ENCODE measurements at places on chromosomes 6 and 20.

GRCh38 chr6:127119102-127120022, 891 bp downstream of the RSPO3 start:
- no peak for DNase-seq

DNA sequence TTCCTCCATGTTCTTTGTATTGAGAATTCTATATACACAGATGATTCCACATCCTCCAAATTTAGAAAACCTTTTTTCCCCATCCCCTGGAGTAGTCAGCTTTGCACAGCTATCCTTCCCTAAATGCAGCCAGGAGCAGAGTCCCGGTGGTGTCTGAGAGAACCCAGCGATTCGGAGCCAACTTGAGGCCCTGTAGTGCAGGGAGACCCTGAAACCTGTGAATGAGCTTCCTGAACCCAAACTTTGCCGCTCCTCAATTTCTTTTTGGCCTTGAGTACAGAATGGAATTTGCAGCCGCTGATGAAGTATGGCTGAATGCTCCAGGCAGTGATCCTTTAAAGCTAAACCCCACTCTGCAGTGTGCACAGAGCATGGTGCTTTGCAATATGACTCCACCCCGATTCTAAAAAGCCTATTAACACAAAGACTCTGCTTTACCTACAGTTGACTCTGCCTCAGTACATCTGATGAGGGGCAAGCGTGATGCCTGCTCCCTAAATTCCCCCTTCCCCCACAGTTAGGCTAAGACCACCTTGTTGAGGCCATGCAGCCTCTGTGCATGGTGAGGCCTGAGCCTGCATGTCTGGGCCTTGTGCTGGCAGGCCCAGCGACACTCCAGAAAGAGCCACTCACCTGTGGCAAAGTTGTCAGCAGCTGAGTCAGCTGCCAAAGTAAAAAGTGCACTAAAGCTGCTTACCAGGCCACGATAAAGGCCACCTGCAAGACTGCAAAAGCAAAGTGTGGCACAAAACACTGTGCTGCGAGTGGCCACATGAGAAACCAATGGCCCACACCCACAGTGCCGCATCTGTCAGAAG, 82.1 kb downstream of the PLEKHG1 start:
- DNase-seq = no peak

DNA sequence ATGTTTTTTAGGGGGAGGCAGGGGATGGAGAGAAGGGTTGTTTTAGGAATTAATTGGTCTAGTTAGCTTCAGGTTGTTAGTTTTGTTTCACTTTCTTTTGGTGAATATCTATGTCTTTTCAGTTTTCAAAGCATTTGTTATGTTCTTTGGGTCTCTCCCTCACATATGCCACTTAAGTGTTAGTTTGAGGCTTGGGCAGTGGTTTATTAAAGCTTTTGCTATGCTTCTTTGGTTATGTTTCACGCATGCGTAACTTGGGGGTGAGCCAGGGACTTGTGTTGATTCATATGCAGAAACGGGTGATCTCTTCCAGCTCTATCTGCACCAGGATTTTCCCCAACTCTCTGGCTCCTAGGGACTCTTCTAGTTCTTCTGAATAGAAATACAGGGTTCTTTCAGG, 11.4 kb upstream of the MMS22L start:
- DNase-seq = no peak

DNA sequence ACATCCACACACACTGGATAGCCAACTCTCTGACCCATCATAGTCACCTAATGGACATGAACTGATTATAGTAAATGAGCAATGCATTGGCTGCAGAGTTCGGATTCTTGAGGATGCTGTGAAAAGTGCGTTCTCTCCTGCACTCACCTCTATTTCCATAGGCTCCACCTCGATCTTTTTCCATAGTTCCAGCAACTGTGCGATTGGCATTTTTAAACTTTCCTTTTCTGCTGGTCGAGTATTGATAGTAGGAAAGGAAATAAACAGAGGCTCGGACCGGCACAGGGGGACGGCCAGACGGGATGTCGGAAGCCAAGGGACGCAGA, 94.4 kb downstream of the RNASET2 start:
- DNase-seq = no peak

DNA sequence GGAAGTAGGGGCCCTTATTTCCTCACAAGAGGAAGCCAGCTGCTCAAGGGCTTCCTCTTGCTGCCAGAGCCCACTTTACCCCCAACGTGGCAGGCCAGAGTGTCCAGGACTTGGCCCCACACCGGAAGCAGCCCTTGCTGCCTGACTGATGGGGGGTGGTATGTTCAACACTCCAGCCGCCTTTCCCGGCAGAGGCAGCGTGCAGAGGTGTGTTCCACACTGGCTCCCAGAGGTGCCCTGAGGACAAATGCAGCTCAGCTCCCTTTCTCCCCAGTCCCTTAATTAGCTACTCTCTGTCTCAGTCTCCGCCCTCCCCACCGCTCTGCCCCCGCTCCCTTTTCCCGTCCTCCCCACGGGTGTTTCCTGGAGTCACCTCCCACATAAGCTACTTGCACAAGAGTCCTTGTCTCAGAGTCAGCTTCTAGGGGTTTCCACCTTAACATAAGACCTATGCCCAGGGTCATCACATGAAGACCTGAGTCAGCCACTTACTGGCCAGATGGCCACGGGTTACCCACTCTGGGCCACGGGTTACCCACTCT, 61.7 kb upstream of the SHLD1 start:
- DNase-seq = no peak

GRCh38 chr20:35398660-35399144, 13.1 kb downstream of the UQCC1 start:
- DNase-seq = no peak

DNA sequence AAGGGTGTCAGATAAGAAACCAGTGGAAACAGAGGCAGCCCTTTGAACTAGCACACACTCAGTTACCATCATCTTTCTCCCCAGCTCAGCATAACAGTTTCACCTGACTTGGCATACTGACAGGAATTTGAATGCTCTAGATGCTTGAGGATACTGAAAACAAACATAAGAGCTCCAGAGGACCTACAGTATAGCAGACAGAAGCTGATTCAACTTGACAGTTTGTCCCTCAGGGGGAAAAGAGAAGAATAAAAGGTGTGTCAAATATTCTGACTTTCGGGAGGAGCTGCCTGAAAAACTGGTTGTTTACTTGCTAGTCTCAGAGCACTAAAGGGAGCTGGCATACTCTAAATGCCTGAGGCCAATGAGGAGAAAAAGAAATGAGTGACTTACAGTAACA, 35.1 kb downstream of the EYS start:
- no peak for DNase-seq

DNA sequence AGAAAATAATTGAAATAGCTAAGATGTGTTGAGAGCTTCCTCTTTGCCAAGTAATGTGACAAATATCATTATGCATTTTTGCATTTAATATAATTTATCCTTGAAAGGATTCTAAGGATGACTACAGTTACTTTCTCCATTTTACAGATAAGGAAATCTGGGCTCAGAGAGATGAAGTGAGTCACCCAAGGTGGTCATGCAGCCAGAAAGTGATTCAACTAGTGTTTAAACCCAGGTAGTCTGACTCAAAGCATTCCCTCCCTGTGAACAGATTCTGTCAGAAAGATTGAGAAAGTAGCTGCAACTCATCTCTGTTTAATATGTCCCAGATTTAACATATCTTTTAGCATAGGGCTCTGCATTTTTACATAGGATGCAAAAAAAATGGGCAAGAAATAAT, 28.1 kb downstream of the NRSN1 start:
- DNase-seq = no peak

- DNase-seq = peak; percentile 15
Measured at GRCh38 chr6:52612336-52613054, 35.6 kb upstream of the TRAM2 start.

DNA sequence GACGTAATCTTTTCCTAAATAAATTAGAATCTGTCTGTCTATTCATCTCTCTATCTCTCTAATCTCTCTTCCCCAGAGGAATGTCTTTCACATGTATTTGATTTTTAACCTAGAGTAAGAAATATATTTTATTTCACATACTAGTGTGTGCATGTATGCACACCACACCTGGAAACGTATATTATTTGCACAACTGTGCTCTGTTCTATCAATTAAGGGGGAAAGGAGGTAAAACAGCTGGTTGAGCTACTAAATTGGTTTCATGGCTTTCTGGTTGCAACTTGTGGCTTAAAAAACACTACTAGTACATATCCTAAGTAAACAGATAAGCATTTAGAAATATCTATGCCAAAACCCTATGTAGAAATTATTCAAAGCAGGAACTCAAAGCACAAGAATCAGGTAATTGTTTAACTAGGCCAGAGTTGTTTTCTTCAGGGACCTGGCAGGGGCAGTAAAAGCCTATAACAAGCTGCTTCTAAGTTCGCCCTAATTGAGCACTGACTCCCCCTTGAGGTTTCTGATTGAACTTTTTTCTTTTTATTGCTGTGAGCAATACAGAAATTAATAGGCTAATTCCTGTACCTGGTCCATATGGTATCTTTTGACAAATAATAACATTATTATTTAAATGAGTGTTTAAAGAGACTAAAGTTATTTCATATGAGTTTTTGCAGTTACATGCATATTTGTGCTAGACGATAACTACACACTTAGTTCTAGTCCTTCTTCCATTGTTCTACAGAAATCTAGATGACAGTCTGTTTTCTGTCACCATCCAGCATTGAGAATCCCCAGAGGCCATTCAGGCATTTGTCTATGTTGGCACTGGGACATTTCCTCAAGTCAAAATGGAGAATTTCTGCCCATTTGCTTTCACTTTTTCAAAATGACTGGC, 88.6 kb downstream of the MCHR2 start:
- DNase-seq = peak; percentile 11

GRCh38 chr6:1424306-1424927, 35.0 kb downstream of the FOXF2 start:
- peak; percentile 58 for DNase-seq

DNA sequence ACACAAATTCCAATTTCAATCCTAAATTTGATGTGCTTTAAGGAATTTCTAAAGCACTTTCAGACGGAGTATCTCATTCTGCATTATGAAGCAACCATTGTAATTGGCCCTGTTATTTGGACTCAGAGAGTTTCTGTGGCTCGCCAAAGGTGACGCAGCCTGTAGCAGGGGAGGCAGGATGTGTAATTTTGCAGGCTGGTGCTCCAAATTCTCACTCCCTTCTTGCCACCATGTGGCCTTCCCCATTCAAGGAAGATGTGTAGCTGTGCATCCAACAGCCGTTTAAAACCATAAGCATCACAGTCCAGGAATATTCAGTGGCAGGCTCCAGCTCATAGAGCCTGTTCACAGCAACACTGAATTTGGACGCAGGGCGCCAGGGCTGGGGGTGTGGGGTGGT, 45.8 kb downstream of the AGPAT4 start:
- no peak for DNase-seq

DNA sequence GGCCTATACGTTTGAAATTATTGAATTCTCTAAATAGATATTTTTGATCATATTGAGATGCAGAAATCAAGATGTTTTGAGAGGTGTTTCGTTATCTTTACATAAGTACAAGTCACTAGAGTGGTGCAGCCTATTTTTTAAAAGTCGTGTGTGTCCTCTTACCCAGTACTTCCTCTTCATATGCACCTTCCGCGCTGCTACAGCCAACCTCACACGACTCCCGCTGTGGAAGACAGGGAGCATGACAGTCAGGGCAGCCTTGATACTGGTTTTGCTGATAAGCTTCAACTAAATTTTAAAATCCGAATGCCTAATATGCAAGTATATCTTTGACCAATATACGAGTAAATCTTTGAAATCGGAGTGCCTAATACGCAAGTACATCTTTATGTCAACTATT, 16.3 kb downstream of the ROS1 start:
- no peak for DNase-seq

GRCh38 chr6:168333491-168333890, 13.9 kb upstream of the DACT2 start:
- no peak for DNase-seq

GRCh38 chr20:59177266-59178250, 13.9 kb downstream of the ZNF831 start:
- DNase-seq = no peak

DNA sequence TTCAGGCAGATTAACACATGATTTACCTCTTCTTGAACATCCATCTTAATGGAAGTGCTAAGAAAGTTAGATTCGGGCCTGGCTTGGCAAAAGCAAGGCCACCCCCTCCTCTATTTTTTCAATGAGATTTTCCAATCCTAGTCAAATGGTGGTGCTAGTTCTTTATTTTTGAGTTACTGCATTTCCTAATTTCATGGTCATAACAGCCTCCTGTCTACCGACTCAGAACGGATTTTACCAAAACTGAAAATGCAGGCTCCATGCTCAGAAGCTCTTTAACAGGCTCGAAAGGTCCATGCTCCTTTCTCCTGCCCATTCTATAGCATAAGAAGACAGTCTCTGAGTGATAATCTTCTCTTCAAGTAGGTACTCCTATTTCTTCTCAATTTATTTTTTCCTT, 117.2 kb upstream of the ESR1 start:
- no peak for DNase-seq

- DNase-seq = peak; percentile 48
Measured at GRCh38 chr6:6315660-6316059, 4.8 kb downstream of the F13A1 start.

DNA sequence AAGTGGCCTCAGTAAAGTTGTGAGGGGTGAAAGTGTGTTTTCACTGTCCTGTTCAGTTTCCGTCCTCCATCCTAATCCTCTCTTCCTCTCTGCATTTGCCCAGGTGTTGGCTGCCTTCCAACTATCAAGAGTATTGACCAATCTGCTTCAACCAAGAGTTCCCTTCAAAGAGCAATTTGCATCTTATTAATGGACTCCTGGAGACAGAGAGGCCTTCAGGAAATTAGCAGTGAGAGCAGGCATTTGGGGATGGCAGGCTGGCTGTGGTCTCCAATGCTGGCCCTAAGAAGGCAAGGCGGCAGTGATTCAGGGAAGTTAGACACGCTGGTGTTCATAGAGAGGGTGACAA, 77.2 kb downstream of the GPR6 start:
- DNase-seq = no peak

DNA sequence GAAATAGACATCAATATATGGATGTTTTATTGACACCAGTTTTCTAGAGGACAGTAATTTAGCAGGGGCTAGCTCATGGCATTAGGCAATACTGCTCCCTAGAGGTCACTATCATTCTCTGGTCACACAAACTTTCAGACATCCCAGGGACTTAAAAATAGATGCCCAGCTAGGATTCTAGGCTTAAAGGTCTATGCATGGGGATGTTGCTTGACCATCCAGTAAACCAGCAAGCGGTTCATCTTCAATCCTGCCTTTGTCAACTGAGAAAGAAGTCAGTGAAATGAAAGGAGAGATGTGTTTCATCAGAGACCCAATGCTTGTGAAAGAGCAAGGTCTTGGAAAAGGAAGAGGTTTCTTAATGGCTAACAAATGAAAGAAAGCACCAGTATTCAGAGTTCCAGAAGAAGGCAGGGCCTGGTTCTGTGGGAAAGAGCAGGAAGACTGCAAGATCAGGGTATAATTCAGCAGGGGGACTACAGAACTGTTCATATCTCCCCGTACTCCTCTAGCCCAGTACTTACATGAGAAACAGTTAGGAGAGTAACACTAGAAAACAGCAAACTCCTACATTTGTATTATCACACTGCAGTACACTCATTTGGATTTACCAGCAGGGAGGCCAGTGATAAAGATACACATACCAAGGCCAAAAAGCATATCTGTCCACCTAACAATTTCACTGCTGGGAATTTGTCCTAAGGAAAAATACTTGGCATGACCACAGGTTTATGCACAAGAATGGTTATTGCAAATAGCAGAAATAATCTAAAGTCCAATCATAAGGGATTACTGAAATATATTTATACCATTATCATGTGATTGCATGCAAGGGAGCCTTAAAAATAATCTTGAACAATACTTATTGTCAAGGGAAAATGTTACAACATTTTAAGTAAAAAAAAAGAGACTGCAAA, 151.4 kb upstream of the LAMA2 start:
- DNase-seq = peak; percentile 7

GRCh38 chr6:44527181-44527580, 139.7 kb downstream of the CDC5L start:
- no peak for DNase-seq

- DNase-seq = no peak
Measured at GRCh38 chr6:116385921-116386320, 15.2 kb downstream of the DSE start.
